ENCODE measurements at places on chromosomes 5 and 9.

DNA sequence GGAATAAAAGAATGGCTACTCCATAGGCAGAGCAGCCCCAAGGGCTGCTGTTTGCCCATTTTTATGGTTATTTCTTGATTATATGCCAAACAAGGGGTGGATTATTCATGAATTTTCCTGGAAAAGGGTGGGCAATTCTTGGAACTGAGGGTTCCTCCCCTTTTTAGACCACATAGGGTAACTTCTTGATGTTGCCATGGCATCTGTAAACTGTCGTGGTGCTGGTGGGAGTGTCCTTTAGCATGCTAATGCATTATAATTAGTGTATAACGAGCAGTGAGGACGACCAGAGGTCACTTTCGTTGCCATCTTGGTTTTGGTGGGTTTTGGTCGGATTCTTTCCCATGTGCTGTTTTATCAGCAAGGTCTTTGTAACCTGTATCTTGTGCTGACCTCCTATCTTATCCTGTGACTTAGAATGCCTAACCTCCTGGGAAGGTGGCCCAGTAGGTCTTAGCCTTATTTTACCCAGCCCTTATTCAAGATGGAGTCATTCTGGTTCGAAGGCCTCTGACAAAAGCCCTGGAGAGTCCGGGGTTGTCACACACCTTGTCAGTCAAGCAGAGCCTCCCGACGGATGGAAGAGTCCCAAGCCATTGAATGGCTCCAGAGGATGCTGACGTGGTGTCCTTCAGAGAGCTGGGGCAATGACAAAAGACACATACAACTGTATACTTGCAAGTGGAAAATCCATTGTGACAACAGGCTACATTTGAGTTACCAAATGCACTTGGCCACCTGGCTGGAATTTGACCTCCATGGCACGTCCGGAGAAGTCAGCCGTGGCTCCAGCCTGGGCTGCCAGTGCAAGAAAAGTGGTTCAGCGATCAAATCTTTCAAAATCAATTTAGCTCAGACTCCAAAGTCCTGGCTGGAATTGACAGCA, 67.1 kb upstream of the CLINT1 start:
- DNase-seq: no peak

DNA sequence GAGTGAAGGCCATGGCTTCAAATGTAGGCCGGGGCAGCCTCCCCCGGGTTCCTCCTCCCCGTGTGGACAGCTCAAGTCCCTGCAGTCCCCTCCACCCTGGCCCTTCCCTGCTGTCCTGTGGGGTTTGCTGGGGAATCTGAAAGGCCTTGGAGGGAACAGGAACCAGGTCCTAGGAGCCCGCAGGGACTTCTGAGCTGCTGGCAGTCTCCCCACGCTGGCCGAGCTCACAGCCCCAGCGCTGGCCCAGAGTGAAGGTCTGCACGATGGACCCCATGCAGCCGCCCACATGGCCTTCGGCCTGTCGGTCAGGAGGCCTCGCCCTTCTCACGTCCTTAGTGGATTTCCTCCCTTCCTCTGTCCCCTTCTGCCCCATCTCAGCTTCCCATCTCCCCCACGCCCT, 25.7 kb upstream of the NOTCH1 start:
- DNase-seq: no peak

DNA sequence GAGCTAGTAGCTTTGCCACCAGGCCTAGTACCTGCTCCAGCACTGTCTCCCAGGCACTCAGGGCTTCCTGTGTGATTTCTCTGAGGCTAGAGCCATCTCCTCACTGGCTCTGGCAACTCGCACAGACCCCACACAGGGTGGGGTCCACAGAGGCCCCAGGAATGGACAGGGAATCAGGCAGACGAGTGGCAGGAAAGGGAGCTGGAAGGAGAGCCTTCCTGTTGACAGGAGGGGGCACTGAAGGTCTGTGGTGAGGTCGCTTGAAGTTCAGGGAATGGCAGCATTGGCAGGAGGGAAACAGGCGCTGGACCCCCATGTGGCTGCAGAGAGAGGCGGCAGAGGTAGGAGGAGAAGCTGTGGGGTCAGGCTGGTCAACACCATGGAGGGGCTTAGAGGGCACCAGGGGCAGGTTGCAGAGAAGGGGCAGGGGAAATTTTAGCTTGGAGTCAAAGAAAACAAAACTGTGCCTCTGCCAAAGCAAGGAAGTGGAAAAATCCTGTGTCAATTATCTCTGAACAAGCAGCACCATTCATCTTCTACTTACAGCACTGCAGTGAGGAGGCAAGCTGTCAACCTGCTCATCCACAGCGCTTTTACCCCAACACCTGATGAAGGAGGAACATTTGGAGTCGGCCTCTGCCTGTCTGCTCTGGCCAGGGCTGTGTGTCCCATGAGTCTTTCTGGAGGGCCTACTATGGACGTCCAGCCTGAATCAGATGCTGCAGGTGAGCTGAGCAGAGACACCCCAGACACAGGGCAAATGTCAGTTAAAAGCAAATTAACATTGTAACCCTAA, 270.2 kb downstream of the FSTL4 start:
- no peak for DNase-seq

DNA sequence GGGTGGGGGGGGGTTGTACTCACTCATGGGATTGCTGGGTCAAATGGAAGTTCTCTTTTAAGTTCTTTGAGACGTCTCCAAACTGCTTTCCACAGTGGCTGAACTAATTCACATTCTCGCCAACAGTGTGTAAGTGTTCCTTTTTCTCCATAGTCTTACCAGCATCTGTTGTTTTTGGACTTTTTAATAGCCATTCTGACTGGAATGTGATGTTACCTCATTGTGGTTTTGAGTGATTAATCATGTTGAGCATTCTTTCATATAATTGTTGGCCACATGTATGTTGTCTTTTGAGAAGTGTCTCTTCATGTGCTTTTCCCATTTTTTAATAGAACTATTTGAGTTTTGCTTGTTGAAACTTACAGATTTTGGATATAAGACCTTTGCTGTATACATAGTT, 94.9 kb upstream of the PLPPR1 start:
- no peak for DNase-seq

GRCh38 chr5:81021486-81021885, 61.3 kb downstream of the RASGRF2 start:
- DNase-seq: no peak

DNA sequence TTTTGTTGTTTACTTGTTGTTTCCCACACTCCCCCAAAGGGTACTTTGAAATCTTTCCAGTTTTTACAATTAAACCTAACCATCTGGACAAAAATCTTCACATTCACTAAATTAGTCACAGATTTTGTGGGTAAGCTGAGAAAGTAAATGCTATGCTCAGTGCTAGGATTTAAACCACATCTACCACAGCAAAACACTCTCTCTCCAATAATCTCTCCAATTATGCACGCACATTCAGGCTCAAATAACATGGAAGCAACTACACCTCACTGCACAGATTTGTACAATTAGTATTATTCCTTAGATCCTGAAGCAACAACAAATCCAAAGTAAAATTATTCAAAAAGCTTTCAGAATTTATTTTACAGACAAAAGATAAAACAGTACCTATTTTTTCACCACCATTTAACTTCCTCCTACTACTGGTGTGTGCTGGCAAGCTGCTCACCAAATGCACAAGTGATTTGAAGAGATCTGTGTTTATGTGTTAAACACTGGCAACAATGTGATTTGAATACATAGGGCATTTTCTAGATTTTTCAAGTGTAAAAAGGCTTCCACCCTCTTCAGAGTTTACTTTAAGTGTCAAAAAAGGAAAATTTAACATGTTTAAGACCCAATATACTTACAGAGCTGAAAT, 16.6 kb downstream of the ZNF608 start:
- no peak for DNase-seq

DNA sequence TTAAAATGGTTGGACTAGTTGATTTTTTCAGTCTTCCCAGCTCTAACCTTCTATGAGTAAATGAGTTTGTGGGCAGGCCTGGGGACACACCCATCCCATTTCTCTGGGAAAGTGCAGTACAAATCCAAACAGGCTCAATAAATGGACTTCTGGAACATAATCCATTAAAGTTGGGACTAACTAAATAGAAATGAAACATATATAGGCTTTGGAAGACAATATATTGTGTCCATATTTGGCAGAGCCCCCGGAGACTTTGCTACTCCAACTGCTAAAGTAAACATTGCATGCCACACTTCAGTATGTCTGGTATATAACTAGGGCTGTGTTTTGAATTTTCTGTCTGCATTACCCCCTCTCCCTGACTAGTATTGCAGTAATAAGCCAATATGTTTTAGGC, 191.4 kb upstream of the DAB2 start:
- no peak for DNase-seq

- no peak for DNase-seq
Measured at GRCh38 chr9:68505681-68506409, 34.8 kb downstream of the TMEM252 start.

DNA sequence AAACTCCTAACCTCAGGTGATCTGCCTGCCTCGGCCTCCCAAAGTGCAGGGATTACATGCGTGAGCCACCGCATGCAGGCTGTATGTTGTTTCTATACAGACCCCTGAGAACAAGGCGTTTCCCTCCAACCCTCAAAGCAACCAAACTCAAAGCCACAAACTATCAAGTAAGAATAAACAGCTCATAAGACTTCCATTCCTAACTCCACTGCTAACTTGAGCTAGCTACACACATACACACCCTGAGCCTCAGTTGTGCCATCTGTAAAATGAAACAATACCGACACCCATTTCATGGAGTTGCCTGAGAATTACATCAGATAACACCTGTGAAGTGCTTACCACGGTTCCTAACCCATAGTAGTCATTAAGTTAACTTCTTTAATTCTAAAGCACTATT, 70.8 kb downstream of the SERINC5 start:
- DNase-seq: no peak
